ENCODE measurements at places on chromosomes 6 and 20. TPM values are rescaled to one million over a fixed set of nuclear protein-coding genes. Genes with fewer than 3 reads are reported as not detected.

Gene ZNF184
- total RNA-seq = 6.6 TPM

Gene GJA10
- total RNA-seq = not detected

Gene SDCBP2
- total RNA-seq = 10.8 TPM

Gene CRISP3
- total RNA-seq = 2.5 TPM

Gene GNAS-AS1
- 0.97 TPM for total RNA-seq

Gene RIMS1
- total RNA-seq = 3.8 TPM

Gene PNPLA1
- 0.27 TPM for total RNA-seq

Gene C4A
- total RNA-seq = 175 TPM

Gene NUS1
- 36.5 TPM for total RNA-seq

Gene PROCR
- 15.7 TPM for total RNA-seq

Gene MUCL3
- 5.3 TPM for total RNA-seq

Gene RAET1E
- not detected for total RNA-seq

Measured in lower lobe of right lung (tissue), 2 donors.